ENCODE measurements at places on chromosomes 2 and 18. TPM values are rescaled to one million over a fixed set of nuclear protein-coding genes. Genes with fewer than 3 reads are reported as not detected.
A peak's percentile ranks its signal among the peaks of the same experiment; 100 is the strongest.

DNA sequence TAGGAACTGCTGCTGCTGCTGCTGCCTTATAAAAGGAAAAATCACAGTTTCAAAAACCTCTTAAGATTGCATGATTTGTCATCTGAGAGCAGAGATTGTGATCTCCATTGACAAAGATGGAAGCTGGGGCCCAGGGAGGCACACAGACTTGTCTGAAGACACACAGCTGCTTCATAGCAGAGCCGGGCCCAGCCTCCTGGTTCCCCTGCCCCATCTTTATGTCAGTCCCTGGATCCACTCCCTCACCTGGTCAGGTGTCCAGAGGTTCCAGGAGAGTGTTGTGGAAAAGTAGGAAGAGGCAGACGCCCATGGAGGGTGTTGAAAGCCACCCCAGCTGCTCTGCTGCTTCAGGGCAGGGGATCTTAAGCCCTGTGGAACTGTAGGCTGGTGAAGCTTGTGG, 20.0 kb downstream of the STEAP3 start:
- DNase-seq = no peak

DNA sequence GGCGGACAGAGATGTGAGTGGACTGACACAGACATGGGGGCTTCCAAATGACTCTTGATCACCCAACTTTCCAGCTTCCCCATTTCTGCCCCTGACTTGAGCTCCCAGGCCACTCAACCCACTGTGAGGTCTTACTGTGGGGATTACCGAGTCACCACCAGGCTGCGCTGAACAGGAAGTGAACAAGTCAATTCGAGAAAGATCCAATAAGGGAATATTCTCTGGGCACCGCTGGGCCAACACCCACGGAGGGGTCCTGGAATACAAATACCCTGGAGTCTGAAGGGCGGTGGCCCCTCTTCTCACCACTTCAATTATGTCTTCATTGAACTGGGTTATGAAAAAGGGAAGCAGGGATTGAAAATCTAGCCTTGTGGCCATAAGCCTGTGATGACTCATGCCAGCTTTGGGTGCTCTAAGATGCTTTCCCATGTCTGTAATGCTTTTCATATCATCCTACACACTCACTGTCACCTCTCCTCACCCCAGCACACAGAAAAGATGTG, 37.7 kb downstream of the BCL11A start:
- no peak for DNase-seq

GRCh38 chr2:7667260-7667757, 750.1 kb downstream of the RNF144A start:
- no peak for DNase-seq

GRCh38 chr18:9933865-9934264, 20.0 kb downstream of the VAPA start:
- no peak for DNase-seq

DNA sequence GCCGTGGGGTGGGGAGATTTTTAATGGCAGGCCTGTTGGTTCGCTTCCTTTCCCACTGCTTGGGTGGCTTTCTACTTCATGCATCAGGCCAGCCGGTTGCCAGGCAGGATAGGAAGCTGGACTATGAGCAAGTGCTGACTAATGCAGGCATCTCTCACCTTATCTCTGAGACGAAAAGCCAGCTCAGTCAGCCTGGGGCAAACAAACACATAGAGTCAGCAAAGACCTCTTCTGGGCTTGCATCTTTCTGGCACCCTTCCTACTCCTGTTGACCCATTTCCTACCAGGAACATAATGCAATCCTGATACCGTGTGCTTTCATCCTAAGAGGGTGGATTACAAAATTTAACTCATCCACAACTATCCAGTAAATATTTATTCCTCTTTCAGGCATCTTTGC, 416.6 kb upstream of the MEX3C start:
- DNase-seq = no peak

DNA sequence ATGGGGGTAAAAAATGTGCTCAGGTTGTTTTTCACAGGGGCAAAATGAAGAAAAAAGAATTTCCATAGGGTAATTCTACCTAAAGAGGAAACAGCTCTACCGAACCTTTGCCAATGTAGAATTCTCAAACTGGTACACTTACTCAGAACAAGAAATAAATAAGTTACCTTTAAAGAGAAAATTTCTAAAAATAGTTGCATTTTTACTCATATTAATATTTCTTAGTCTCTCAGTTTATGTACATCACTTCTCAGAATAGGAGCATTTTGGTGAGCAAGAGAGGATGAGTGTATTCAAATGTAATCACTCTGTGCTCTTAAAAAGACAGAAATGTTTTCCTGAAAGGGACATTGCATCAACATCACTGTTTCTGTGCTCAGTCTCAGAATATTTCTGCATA, 574.7 kb upstream of the SLC8A1 start:
- DNase-seq = no peak

The HOXD1 gene
- polyA plus RNA-seq = 8.2 TPM

GRCh38 chr18:76426737-76427305, 68.2 kb downstream of the ZNF516 start:
- DNase-seq = no peak

The PLGLB1 gene
- 5.4 TPM for polyA plus RNA-seq

The IL36A gene
- not detected for polyA plus RNA-seq

DNA sequence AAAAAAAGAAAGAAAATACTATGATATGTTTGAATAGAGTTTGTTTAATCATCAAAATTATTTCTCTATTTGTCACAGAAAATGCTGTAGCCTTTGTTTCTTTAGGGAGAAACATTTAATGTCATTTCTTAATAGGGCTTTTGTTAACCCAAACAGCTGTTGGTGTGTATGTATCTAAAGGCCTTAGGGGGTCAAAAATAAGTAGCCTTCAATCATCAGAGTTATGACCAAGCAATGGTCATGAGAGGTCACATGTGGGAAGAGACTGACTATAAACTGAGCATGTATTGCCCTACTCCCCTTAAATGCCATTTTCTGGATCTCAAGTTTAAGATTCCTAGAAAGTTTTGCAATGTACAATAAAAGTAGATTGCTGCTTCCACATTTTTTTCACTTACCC, 22.7 kb downstream of the HNMT start:
- no peak for DNase-seq

DNA sequence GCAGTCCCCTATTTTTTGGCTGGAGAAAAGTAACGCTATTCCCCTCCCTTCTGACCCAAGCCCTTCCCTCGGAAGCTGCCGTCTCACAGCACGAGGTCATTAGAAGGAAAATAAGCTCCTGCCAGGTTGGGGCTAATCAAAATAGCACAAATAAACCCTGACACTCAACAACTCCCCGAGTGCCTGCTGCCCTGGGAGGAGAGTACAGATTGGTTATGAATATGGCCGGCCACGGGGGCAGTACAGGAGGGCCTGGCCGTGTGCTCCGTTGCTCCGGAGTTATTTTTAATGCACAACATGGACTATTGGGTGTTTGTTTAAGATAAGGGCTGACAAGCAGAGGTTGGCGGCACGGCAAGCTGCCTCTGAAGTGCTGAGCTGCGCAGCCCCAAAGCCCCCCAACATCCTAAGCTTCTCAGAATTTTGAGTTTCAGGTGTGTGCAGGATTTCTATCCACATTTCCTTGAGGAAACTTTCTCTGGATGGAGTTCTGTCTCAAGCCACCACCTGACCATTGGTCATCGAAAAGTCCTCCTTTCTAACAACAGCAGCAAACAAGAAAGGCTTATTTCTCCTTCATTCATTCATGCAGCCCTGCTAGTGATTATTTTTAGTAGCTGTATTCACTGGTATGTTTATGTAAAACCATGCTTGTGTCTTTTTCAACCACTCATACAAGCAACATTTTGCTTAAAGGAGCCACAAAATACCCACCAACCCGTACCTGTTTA, 58.7 kb downstream of the PAX3 start:
- DNase-seq = no peak

DNA sequence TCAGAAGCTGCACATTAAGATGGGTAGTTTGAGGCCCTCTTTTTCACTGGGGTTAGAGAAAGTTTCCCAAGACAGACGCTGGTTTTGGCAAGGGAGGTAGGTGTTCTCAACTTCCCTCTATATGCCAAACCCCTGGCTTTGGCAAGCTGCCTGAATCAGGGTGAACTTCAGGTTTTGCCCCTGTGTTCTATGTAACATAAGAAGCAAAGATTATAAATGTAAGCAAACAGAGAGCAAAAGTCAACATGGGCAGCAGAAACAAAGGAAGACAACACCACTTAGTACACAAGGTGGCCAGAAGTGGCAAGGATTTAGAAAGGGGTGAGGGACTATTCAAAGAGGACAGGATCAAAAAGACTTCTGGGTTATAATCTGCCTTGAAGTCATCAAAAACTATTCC, 70.5 kb upstream of the TFCP2L1 start:
- no peak for DNase-seq

- no peak for DNase-seq
These were observed 84.5 kb upstream of the LCLAT1 start for GRCh38 chr2:30362468-30363081.

The MYO5B gene
- polyA plus RNA-seq = 29.4 TPM

DNA sequence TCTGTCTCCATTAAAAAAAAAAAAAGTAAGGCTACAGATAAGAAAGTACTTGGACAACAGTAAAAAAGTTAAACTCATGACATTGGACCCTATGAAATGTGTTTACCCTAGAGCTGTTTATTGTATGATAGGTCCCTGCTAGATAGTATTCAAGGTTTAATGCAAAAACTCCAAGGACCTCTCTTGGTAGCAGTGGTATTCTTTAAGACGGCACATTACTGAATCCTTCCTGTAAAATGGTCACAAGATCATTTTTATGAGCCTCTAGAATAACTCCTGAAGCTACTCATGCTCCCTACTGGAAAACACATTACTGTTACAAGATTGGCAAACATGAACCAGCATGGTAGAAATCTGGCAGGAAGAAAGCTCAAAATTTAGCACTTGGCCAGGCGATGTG, 38.8 kb downstream of the GALM start:
- no peak for DNase-seq

The EHD3 gene
- 9.8 TPM for polyA plus RNA-seq

GRCh38 chr2:191245869-191246531, 796 bp downstream of the MYO1B start:
- DNase-seq = peak; percentile 63

DNA sequence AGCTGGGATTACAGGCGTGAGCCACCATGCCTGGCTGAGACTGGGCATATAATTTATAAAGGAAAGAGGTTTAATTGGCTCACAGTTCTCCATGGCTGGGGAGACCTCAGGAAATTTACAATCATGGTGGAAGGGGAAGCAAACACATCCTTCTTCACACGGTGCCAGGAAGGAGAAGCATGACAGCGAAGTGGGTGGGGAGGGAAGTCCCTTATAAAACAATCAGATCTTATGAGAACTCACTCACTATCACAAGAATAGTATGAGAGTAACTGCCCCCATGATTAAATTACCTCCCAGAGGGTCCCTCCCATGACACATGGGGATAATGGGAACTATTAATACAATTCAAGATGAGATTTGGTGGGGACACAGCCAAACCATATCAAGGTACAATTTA, 7.8 kb upstream of the LCLAT1 start:
- DNase-seq = no peak

Measured in left renal pelvis (tissue), 4 donors.